CD4-positive, alpha-beta T cell (primary cell): ENCODE measurements at places on chromosomes 2 and 18. TPM values are rescaled to one million over a fixed set of nuclear protein-coding genes. Genes with fewer than 3 reads are reported as not detected.
A peak's percentile ranks its signal among the peaks of the same experiment; 100 is the strongest.

DNA sequence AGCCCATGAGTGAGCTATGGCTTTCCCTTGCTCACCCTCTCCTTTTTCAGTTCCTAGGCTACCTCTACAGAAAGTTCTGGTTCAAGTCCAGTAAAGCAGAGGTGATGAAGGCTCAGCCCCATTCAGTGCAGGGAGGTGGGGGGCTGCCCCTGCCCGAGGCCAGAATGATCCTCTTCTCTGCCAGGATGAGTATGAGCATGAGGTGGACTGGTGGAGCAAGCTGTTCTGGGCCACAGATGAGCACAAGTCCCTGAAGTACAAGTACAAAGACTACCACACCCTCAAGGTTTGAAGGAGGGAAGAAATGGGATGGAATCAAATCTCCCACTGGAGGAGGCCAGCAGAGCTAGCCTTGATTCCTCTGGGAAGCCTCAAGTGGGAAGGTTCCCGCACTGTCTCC lies 42.4 kb downstream of the LMAN2L start:
- H3K4me3 ChIP-seq: no peak overlapping the region
- no peak overlapping the region for H3K27ac ChIP-seq
- no peaks in the 10 kb centered on the region for H3K36me3 ChIP-seq

The NT5DC4 gene
- total RNA-seq: not detected

GRCh38 chr2:168912466-168912865 lies 11.4 kb downstream of the G6PC2 start:
- H3K4me3 ChIP-seq: no peak overlapping the region
- H3K27me3 ChIP-seq: peaks cover 5% of the 10 kb centered on the region
- H3K27ac ChIP-seq: no peak overlapping the region
- peaks cover 8% of the 10 kb centered on the region for H3K4me1 ChIP-seq
- no peaks in the 10 kb centered on the region for H3K36me3 ChIP-seq

GRCh38 chr2:47266939-47267710 lies 112.0 kb upstream of the STPG4 start:
- no peak for DNase-seq
- no peak overlapping the region for H3K27ac ChIP-seq
- H3K36me3 ChIP-seq: no peaks in the 10 kb centered on the region
- no peak overlapping the region for H3K4me3 ChIP-seq

- DNase-seq: no peak
- H3K27ac ChIP-seq: peak overlapping the region; percentile 91
- H3K4me1 ChIP-seq: peaks cover 22% of the 10 kb centered on the region
- peak overlapping the region; percentile 77 for H3K4me3 ChIP-seq
Measured at GRCh38 chr2:197515315-197515738, 539 bp upstream of the MOB4 start.

- H3K27me3 ChIP-seq: no peaks in the 10 kb centered on the region
- DNase-seq: no peak
- no peak overlapping the region for H3K4me3 ChIP-seq
- H3K4me1 ChIP-seq: no peaks in the 10 kb centered on the region
Measured at GRCh38 chr18:9417073-9417851, 58.1 kb upstream of the RALBP1 start.

GRCh38 chr18:55862693-55863390 lies 274.9 kb upstream of the TCF4 start:
- H3K4me1 ChIP-seq: no peaks in the 10 kb centered on the region
- H3K4me3 ChIP-seq: no peak overlapping the region
- H3K27ac ChIP-seq: no peak overlapping the region
- H3K36me3 ChIP-seq: no peaks in the 10 kb centered on the region

GRCh38 chr18:5380586-5380985 lies 85.1 kb upstream of the ZBTB14 start:
- H3K4me1 ChIP-seq: no peaks in the 10 kb centered on the region
- H3K27ac ChIP-seq: no peak overlapping the region
- no peaks in the 10 kb centered on the region for H3K36me3 ChIP-seq
- no peaks in the 10 kb centered on the region for H3K27me3 ChIP-seq
- no peak for DNase-seq

GRCh38 chr2:24352664-24353063 lies 7.7 kb downstream of the ITSN2 start:
- H3K36me3 ChIP-seq: no peaks in the 10 kb centered on the region
- H3K27me3 ChIP-seq: no peaks in the 10 kb centered on the region
- peaks cover 9% of the 10 kb centered on the region for H3K4me1 ChIP-seq
- DNase-seq: no peak
- H3K4me3 ChIP-seq: no peak overlapping the region

GRCh38 chr18:32450874-32451273 lies 19.8 kb downstream of the GAREM1 start:
- no peak overlapping the region for H3K27ac ChIP-seq
- no peaks in the 10 kb centered on the region for H3K27me3 ChIP-seq
- no peaks in the 10 kb centered on the region for H3K4me1 ChIP-seq
- H3K4me3 ChIP-seq: no peak overlapping the region
- no peaks in the 10 kb centered on the region for H3K36me3 ChIP-seq
- no peak for DNase-seq

The AQP12B gene
- total RNA-seq: not detected

DNA sequence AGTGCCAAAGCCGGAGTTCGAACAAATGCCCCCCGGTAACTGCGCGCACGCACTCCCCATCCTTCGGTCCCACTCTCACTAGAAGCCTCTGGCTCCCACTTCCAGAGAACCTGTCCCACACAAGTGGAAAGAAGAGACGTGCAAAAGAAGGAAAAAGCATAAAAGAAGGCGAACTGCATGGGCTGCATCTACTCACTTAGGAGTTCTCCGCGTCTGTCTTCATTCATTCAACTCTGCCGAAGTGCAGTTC lies 312 bp downstream of the NR4A2 start:
- H3K27ac ChIP-seq: peak overlapping the region; percentile 93
- no peak for DNase-seq
- no peaks in the 10 kb centered on the region for H3K36me3 ChIP-seq
- H3K4me3 ChIP-seq: peak overlapping the region; percentile 76

DNA sequence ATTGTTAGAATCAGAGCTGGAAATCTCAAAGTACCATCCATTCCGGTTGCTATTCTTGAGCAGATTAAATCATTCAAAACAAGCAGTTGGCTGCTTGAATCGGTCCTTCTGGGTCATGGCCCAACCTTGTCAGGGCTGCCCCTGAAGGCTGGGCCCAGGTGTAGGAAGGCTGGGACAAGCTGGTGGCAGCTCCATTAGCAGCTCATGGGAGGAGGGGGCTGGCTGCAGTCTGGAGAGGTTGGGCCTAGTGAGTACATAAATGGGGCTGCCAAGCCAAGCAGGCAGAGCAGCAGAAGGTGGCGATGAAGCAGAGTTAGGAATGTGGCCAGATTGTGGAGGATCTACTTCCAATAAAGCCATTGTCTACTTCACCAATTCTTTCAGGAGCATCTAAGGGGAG lies 81.4 kb downstream of the ADCYAP1 start:
- H3K27ac ChIP-seq: no peak overlapping the region
- no peak for DNase-seq
- no peaks in the 10 kb centered on the region for H3K4me1 ChIP-seq
- H3K36me3 ChIP-seq: no peaks in the 10 kb centered on the region

DNA sequence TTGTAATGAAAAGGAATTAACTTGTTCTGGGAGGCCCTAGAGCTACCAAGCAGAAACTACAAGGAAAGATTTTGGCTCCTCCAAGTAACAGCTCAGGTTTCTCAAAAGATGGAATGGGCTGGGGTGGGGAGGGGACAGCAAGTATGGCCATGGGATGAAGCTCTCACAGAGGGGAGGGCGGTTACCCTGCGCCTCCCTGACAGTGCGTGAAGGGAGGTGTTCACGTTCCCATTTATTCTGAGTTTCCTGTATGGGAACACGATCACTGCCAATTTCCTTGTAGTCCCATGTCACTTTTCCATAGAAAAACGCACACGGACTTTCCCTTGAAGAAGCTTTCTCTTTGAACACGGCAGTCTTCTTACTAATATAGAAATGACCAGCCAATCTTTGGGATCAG lies 17.0 kb downstream of the CDC42EP3 start:
- no peaks in the 10 kb centered on the region for H3K27me3 ChIP-seq
- peak overlapping the region; percentile 55 for H3K27ac ChIP-seq
- no peak overlapping the region for H3K4me3 ChIP-seq
- H3K36me3 ChIP-seq: peaks cover 19% of the 10 kb centered on the region
